ENCODE measurements at places on chromosomes 7 and 10.

DNA sequence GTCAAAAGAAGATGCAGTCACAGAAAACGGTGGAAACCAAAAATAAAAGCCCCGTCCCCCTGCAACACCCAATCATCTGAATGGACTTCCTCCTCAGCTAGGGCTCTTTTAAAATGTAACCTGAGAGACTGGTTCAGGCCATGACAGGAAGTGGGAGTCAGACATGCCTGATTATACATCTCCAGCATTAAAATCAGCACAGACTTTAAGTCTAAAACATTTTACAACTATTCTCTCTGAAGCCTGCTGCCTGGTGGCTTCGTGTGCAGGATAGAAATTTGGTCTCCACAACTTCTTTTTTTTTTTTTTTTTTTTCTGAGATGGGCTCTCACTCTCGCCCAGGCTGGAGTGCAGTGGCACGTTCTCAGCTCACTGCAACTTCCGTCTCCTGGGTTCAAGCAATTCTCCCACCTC lies 30.3 kb downstream of the HACD1 start:
- no peak for DNase-seq

GRCh38 chr7:15620491-15621185 lies 58.8 kb upstream of the AGMO start:
- no peak for DNase-seq

- DNase-seq, result no peak
Measured at GRCh38 chr7:43594020-43594419, 11.1 kb downstream of the STK17A start.

DNA sequence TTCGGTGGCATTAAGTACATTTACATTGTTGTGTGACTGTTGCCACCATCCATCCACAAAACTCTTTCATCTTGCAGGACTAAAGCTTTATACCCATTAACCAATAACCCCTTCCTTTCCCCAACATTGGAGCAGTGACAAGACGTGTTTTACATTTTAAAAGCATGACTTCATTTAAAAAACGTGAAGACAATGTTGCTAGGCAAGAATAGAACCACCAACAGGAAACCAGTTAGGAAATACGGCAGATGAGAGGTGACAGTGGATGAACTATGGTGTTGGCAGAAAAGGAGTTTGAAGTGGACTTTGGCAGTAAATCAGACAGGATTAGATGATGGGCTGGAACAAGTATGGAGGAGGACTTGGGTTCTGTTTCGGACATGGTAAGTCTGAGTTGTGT lies 17.0 kb downstream of the TMEM236 start:
- no peak for DNase-seq

GRCh38 chr10:78716043-78716660 lies 352.6 kb upstream of the ZMIZ1 start:
- DNase-seq, result no peak

GRCh38 chr10:129888784-129889616 lies 75.1 kb downstream of the EBF3 start:
- DNase-seq, result peak; percentile 40

- DNase-seq, result no peak
Measured at GRCh38 chr7:93092757-93093370, 24.9 kb downstream of the SAMD9 start.

DNA sequence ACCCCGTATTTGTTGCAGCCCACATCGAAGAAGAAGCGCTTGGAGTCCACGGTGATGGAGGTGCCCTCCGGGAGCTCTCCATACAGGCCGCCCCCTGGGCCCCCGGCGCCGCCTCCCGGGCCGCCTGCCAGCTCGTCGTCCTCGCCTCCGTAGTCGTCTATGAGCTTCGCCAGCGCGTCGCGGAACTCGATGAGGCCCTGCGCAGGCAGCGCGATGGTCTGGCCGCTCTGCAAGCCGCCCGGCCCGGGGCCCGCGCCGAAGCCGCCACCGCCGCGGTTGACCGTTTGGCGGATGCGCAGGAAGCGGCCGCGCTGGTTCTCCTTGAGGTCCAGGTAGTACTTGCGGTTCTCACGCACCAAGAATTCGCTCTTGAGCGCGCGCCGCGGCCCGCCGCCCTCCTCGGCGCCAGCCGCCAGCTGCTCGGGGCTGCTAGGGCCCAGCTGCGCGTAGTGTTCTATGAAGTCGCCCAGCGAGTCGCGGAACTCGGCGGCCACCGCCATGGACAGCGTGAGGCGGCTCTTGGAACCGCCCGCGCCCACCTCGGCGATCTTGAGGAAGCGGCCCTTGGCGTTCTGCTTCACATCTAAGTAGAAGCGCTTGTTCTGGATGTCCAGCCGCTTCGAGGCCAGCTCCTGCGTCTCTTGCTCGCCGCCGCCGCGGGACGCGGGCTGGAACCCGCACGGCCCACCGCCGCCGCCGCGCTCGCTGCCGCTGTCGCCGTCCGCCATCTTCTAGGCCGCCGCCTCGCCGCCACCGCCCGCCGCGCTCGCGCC lies 523 bp downstream of the PURB start:
- DNase-seq, result peak; percentile 35

GRCh38 chr7:30979027-30979426 lies 15.3 kb downstream of the GHRHR start:
- no peak for DNase-seq

- DNase-seq, result peak; percentile 27
Measured at GRCh38 chr10:100148353-100149211, 37.2 kb downstream of the ERLIN1 start.

DNA sequence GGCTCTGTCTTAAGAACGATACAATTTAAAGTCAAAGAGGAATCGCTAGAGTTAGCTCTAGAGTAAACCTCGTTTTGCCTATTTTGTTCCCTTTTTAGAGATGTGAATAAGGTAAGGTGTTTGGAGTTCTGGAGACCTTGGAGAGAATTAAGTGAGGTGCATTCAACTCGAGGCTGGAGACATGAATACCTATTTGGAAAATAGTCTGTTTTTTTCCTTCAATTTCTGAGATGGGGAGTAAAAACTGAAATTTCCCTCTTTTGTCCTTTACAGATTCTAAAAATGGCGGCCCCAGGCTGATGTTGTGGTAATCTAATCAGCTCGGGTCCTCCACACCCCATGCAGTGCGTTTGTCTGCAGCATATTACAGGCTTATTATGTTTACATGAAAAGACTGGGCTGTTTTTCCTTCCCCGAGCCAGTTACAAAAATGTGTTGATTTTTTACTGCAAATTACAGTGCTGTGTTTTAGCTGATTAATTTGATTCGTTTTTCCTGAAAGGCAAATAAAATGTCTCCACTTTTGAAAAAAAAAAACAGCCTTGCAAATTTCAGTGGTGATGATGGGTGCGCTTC lies 1.5 kb downstream of the KMT2E start:
- DNase-seq, result no peak

GRCh38 chr10:75525646-75526045 lies 94.2 kb downstream of the LRMDA start:
- no peak for DNase-seq

DNA sequence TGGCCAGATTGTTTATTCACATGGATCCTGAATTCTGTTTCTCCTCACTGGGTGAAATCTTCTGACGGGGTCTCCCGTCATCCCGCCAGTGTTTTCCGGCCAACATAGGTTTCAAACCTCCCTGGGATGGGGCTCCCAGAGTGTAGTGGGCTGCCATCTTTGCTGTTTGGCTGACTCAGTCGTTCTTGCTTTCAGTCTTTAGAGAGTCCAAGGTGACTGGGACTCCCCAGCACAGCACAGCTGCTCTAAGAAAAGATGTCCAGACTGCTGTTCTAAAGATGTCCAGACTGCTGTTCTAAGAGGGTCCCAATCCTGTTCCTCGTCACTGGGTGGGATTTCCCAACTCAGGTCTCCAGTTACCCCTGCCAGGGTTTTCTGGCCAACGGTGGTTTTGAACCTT lies 801.9 kb upstream of the IGFBP3 start:
- no peak for DNase-seq

DNA sequence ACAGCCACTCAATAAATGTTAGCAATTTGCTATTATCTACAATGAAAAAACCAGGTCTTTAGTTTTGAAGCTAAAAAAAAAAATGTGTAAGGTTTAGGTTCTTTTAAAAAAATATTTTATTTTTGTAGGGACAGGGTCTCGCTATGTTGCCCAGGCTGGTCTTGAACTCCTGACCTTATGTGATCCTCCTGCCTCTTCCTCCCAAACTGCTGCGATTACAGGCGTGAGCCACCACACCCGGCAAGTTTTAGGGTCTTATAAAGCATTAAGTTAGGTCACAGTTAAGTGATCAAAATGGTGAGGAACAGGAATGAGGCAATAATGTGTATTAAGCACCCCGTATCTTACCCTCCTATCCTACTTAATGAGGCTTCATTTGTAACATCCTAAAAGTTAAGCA lies 774 bp downstream of the SEM1 start:
- no peak for DNase-seq

DNA sequence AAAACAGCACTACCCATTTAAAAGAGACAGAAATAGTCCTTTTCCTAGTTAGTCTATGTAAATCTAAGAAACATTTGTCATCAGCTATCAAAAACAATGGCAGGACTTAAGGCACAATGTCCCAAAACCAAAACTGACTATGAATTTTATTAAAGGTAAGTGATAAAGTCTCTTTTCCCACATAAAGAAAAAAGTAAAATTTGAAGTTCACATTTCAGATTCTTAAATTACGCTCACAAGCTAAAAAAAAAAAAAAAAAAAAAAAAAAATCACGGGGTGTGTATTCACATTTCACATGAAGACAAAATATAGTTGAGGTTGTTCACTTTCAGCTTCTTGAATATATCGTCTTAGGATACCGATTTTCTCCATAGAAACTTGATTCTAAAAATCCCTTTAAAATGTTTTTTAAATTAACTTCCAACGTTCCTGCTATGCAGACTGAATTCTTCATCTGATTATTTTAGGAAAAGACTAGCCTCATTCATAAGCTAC lies 1.6 kb downstream of the P4HA1 start:
- DNase-seq, result no peak

DNA sequence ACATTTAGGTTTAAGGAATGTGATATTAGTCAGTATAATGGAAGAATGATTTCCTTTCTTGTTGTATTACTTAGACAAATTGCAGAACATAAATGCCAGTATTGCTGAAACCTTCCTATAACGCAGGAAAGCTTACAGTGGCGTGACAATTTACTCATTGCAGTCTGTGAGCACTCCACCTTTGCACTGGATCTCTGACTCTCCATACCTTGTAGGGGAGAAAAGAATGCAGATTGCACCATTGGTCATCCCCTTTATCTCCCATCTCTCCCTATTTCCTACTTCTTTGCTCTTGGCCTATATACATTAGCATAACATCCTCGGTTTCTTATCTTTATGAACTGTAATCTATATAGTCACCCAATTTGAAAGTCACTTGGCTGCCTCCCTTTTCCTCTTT lies 28.1 kb upstream of the HYAL4 start:
- no peak for DNase-seq

- no peak for DNase-seq
Measured at GRCh38 chr10:70302292-70302691, 18.5 kb upstream of the NPFFR1 start.

- DNase-seq, result peak; percentile 20
Measured at GRCh38 chr7:36487756-36488336, 98.2 kb downstream of the ANLN start.

- DNase-seq, result no peak
Measured at GRCh38 chr7:90320801-90321494, at the start of gene FAM237B. Gene FAM237B (minus strand): TSS chr7:90321304. CDS start chr7:90319748, 1,556 bp downstream.

GRCh38 chr10:79397051-79397450 lies 48.4 kb downstream of the ZCCHC24 start:
- DNase-seq, result no peak

DNA sequence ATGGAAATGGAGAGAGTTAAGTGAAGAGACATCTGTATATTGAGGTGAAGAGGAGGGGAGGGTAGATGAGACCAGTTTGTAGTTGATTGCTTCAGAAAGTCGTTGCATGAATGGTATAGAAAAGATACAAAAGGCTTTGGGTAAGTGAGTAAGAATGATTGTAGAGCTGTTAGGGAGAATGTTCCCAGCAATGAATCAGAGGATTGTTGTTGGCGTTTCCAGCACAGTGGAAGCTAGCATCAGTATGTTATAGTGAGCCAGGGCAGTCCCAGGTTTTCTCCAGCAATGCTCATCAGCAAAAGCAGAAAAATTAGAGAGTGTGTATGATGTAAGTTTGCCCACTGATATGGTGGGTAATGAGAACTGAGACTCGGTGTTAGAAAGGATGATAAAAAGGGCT lies 15.4 kb upstream of the CDK6 start:
- no peak for DNase-seq

GRCh38 chr7:157889480-157889879 lies 552.7 kb downstream of the DNAJB6 start:
- DNase-seq, result no peak

- peak; percentile 24 for DNase-seq
Measured at GRCh38 chr10:31927884-31928548, 615 bp downstream of the ARHGAP12 start.

- no peak for DNase-seq
Measured at GRCh38 chr10:72308320-72308987, 34.7 kb downstream of the DDIT4 start.

DNA sequence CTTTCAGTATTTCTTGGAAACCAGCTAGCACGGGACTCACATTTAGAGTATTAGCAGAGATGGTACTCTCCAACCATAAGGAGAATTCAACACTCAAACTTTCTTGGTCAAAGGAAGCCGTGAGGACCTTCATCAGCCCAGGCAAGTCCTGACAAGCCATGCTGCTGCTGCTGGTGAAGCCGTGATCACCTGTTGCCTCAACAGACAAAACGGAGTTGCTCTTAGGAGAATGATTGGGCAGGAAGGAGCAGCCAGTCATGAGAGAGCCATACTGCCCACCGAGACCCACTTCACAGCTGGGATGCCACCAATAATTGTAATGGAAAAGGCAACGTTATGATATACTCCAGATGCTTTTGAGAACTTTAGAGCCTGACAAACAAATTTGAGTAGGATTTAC lies 60.8 kb upstream of the PLPP4 start:
- DNase-seq, result no peak

DNA sequence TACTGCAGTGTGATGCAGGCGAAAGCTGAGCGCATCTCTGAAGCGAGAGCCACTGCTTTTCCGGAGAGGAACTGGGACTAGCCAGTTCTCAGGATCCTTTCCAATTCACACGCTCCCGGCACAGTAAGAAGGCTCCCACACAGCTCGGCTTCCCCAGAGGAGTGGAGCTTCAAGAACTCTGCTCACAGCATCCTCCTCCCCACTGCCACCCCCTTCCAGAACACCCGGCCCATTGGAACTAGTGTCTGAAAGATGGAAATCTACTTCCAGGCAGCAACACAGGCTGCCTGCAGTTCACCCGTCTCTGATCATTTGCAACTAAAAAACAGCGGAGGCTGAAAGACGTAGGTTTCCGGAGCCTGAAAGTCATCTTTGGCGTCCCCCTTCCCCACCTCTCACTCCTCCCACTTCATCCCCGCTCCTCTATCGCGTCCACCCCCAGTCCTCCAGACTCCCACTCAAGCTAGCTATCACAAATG lies at the start of gene DGKB:
TSS of gene DGKB (minus strand) at position 163 of the 479 bp plus-strand sequence.
- no peak for DNase-seq

- DNase-seq, result no peak
Measured at GRCh38 chr10:47145290-47145934, 154.6 kb upstream of the GDF10 start.

- no peak for DNase-seq
Measured at GRCh38 chr10:13206546-13207443, 27.4 kb downstream of the UCMA start.

- DNase-seq, result no peak
Measured at GRCh38 chr10:10338339-10338738, 679.3 kb upstream of the CELF2 start.

All from stimulated activated CD4-positive, alpha-beta T cell treated with anti-CD3 and anti-CD28 coated beads, Interleukin-4, amount 100 ng/mL, for 48 hours (primary cell).